ENCODE measurements at places on chromosomes 7 and 10.

GRCh38 chr7:5690931-5691473, 90.5 kb downstream of the RNF216 start:
- DNase-seq: no peak

DNA sequence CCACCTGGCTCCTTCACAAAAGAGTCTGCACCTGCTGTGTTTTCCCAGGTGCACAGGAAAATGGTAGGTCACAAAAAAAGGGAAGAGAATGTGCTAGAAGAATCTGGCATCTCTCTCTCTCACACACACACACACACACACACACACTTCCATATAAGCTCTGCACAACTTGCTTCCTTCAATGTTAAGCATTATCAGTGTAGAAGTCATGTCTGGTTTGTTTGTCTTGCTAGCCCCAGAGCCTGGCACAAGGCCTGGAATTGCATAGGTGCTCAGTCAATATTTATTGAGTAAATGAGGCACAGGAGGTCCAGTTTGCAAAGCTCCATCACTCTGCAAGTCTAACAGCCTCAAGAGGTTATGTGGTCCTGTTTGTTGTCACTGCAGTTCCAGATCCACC, 867.3 kb upstream of the AUTS2 start:
- no peak for DNase-seq

DNA sequence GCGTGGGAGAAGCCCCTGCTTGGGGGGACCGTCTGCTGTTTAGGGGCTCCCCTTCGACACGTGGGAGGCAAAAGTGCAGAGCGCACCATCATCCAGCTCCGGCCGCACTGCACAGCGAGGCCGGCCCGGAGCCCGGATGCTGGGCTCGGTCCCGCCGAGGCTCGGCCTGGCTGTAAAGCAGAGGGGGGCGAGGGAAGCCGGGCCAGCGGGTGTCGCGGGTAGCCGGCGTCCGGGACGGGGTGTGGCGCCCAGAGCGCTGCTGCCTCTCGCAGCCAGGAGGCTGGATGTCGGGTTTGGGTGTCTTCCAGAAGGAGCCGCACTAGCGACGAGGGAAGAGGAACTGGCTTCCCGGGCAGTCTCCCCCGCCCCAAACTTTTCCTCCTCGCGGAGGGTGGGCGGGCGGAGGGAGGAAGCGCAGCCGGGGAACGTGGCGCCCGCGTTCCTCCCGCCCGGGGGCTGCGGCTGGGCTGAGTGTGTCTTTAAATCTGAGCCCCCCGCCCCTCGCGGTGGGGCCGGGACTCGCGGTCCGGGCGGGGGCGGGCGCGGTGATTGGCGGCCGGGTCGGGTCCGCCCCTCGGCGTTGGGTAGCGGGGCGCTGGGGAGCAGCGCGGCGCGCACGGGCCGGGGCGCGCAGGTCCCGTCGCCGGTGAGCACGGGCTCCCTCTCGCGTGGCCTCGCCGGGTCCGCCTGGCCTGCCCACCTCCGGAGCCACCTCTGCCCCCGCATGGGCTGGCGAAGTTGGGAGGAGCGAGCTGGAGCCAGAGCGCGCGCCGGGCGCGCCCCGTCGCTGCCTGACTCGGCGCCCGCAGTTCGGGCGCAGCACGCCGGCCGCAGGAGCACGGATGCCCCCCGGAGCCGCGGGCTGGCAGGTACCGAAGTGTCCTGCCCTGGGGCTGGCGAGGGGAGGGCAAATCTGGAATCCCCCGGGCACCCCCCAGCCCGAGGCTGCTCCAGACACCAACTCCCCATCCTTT, at the start of gene PALD1:
PALD1 (plus strand) TSS at position 577 of the 974 bp plus-strand sequence. CDS start 47,185 bp downstream, outside the sequence.
- DNase-seq: peak; percentile 11

- no peak for DNase-seq
Observed at GRCh38 chr10:124423813-124424212, 5.1 kb upstream of the OAT start.

DNA sequence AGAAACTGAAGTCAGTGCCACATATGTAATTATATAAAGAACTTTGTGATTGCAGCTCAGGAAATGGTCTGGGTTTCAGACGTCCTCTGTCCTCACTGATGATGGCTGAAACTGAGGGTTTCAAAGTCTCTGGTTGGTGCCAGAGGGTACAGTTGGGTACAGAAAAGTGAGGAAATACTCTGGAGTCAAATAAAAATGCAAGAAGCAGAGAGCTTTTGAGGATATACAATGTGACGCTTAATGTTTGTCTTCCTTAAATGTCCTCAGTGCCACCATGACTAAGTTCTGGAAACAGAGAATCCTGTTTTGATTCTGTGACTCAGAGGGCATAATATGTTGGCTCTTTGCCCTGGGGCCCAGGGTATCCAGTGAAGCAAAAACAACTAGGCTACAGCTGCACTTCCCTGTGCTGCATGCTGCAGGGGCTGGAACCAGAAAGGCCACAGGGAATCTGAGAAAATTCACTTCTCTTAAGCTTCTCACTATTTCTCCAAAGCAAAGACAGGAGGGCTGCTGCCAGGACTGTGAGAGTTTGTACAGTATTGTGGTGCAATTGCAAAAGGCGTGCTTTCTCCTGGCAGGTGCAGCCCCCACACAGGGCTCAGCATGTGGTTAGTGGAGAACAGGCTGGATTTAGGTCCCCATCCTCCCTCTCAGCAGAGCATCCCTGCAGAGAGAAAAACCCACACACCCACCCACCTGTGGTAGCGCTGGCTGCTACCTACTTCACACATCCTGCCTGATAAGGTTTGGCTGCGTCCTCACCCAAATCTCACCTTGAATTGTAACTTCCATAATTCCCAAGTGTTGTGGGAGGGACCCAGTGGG, 169.5 kb upstream of the SVIL start:
- DNase-seq: no peak
